Brain pericyte (primary cell): ENCODE measurements at places on chromosomes 12 and 14.

DNA sequence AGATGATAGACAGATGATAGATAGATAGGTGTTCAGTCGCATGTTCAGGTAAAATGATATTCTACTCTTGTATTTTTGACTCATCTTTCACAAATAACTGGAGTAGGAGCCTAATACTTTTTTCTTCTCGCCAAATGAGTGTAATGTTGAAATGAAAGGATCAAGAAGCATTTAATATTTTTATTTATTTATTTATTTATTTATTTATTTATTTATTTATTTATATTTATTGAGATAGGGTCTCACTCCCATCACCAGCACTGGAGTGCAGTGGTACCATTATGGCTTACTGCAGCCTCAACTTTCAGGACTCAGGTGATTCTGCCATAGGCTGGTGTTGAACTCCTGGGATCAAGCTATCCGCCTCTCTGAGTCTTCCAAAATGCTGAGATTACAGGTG lies 298.8 kb downstream of the KCNC2 start:
- no peak for DNase-seq

DNA sequence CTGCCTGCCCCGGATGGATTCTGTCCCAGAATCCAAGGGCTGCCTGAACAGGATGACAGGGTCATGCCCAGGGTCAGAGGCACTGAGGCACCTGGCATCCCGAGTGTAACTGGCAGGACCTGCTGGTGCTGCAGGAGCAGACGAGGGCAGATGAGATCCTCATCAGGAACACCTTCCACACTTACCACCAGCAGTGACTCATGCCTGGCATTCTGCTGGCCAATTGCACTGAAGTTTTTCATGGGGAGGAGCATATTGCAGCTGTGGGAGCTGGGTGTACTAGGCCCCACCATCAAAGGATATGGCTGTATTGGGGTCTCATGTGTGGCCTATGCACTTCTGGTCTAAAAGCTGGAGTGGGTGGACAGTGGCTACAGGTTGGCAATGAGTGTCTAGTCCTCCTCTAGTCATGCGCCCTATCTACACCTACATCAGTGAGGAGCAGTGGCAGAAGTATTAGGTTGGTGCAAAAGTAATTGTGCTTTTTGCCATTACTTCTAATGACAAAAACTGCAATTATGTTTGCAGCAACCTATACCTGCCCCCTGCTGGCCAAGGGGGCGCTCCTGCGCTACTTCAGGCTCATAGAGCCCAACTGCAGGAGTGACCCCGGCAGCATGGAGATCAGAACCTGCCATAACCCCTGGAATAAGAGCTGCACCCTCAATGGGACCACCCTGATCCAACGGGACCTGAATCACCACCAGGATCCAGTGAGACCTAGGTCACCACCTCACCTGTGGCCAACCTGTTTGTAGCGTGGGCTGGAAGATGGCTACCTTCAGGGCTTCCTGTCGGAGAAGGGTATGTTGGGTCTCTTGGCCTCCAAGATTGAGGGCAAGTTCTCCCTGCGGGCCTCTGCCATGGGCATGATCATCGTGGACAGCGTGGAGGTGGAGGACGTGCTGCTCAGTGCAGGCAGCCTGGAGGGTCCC lies 8.0 kb upstream of the C12orf42 start:
- DNase-seq: no peak

DNA sequence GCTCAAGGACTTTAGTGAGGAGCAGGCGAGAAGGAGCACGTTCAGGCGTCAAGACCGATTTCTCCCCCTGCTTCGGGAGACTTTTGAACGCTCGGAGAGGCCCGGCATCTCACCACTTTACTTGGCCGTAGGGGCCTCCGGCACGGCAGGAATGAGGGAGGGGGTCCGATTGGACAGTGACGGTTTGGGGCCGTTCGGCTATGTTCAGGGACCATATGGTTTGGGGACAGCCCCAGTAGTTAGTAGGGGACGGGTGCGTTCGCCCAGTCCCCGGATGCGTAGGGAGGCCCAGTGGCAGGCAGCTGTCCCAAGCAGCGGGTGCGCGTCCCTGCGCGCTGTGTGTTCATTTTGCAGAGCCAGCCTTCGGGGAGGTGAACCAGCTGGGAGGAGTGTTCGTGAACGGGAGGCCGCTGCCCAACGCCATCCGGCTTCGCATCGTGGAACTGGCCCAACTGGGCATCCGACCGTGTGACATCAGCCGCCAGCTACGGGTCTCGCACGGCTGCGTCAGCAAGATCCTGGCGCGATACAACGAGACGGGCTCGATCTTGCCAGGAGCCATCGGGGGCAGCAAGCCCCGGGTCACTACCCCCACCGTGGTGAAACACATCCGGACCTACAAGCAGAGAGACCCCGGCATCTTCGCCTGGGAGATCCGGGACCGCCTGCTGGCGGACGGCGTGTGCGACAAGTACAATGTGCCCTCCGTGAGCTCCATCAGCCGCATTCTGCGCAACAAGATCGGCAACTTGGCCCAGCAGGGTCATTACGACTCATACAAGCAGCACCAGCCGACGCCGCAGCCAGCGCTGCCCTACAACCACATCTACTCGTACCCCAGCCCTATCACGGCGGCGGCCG lies 1.1 kb downstream of the PAX9 start:
- DNase-seq: no peak

DNA sequence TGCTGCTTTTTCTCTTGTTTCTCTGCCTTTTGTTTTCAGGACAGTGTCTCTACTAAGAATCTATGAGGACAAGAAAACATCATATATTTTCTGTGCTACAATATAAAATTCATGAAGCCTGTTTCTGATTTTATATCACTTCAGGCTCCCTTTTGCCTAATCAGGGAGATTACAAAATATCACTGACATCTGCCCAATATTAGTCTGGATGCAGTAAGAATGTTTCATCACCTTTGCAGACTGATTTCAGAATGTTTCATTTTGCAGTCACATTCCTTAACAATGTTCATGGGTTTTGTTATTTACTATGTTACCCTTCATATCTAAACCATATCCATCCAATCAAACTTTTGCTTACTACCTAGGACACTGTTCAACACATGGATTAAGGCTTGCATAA lies 491 bp upstream of the CLEC6A start:
- no peak for DNase-seq

DNA sequence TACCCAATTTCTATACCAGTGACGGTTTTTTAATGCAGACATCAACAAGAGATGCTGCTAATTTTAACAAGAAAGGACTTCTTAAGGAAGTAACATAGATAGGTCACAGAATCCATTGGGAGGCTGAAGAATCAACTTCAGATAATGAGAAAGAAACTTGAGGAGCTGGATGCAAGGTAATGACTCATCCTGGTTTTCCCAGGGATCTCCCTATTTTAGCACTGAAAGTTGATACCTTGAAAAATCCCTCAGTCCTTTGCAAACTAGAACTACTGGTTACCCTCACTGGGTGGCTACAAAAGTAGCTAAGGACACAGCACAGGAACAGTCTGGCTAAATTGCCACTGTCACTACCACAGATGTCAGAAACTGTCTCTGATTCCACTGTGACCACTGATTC lies 561.9 kb downstream of the FLRT2 start:
- DNase-seq: no peak

- DNase-seq: no peak
Observed at GRCh38 chr14:88426271-88426670, 40.8 kb downstream of the SPATA7 start.

DNA sequence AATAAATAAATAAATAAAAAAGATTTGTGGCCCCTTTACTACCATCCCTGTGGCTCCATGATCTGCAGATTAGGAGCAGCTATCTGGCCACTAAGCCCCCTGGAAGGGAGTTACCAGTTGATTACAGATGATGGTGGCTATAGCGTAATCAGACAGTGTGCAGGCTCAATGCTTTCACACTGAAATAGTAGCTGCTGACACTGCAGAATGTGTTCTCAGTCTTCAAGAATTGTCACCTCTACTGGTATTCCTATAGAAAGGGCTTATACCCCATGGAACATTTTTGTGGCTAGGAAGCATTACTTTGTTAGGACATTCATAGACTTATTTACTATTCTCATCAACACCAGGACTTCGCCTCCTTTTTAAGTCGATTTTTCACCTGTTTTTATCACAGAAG lies 30.9 kb downstream of the DCAF4 start:
- no peak for DNase-seq
